ENCODE measurements at places on chromosomes 16 and 17.

- no peak for DNase-seq
Measured at GRCh38 chr16:26987597-26988010, 79.1 kb upstream of the C16orf82 start.

- no peak for DNase-seq
Measured at GRCh38 chr17:41347869-41348760, 2.5 kb downstream of the KRT33A start.

GRCh38 chr17:79930062-79930876 lies 91.0 kb upstream of the CBX4 start:
- DNase-seq, result no peak

DNA sequence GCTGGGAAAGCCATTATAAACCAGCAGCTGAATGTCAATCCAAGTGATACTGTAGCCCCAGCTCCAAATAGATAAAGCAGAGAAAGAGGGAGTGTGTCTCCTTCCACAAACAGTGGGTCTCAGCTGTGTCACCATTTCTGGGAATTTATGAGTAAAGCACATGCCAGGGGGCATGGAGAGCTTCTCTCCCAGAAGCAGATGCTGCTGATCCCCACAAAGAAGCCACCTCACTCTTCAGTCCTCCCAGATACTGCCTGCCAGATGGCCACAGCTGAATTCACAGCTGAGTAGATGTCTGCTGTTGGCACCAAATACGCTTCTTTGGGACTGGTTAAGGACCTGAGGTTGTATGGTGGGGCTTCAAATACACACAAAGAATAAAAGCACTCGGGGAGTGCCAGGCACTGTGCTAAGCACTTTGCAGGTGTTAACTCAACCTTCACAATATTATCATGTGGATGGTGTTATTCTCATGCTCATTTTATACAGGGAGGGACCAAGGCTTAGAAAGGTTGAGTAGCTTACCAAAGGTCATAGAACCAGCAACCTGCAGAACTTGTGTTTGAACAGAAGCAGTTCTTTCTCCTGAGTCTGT lies 298.3 kb downstream of the CDH11 start:
- DNase-seq, result no peak

GRCh38 chr17:78316115-78316866 lies 43.6 kb downstream of the SOCS3 start:
- no peak for DNase-seq

GRCh38 chr17:40953881-40954280 lies 12.9 kb downstream of the KRT39 start:
- DNase-seq, result no peak

DNA sequence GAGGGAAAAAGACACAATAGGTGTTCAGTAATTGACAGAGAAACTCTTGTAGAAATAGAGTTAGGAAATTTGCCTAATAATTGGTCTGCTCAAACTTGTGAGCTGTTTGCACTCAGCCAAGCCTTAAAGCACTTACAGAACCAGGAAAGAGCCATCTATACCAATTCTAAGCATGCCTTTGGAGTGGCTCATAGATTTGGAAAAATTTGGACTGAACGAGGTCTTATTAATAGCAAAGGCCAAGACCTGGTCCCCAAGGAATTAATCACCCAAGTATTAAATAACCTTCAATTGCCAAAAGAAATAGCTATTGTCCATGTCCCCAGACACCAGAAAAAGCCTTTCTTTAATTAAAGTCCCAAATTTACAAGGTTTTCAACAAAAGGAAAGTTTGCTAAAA lies 90.3 kb downstream of the EMP2 start:
- DNase-seq, result no peak

DNA sequence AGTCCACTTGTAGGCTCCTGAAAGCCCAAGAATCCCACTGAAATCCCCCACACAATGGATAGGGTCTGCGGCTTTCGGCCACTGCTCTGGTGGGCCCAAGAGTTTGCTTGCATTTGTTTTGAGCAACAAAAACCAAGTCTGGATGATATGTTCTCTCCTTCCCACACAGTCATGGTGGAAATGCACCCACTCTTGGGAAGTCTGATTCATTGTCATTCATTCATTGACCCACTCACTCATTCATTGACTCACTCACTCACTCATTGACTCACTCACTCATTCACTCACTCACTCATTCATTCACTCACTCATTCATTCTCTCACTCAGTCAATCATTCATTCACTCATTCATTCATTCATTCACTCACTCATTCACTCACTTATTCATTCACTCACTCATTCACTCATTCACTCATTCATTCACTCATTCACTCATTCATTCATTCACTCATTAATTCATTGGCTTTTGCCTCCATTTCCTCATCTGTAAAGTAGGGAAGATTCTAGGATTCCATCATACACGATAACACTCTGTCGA lies 2.2 kb upstream of the CA5A start:
- no peak for DNase-seq

GRCh38 chr16:89210904-89211515 lies 6.5 kb upstream of the ZNF778 start:
- no peak for DNase-seq

GRCh38 chr17:13395862-13396261 lies 205.9 kb downstream of the HS3ST3A1 start:
- DNase-seq, result no peak

DNA sequence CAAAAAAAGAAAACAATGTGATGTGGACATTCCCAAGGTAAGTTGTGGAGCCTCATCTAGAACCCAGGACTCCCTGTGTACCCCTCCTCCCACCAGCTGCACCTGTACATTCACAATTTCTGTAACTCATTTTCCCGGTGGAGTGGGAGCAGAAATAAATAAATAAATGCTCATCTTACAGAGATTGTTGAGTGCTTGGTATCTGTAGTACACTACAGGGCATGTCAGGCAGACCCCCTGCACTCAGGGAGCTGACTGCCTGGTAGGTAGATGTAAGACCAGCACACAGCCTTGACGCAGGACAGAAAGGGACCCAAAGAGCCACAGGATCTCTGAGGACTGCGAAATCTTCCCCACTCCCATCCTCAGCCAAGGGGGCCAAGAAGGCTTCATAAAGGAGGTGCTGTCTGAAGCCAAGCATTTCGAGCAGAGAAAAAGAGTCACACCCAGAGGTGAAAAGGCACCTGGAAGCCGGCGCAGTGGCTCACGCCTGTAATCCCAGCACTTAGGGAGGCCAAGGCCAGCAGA lies 6.5 kb downstream of the EIF1 start:
- DNase-seq, result no peak

GRCh38 chr17:63116967-63117830 lies 151.2 kb downstream of the TANC2 start:
- DNase-seq, result no peak

DNA sequence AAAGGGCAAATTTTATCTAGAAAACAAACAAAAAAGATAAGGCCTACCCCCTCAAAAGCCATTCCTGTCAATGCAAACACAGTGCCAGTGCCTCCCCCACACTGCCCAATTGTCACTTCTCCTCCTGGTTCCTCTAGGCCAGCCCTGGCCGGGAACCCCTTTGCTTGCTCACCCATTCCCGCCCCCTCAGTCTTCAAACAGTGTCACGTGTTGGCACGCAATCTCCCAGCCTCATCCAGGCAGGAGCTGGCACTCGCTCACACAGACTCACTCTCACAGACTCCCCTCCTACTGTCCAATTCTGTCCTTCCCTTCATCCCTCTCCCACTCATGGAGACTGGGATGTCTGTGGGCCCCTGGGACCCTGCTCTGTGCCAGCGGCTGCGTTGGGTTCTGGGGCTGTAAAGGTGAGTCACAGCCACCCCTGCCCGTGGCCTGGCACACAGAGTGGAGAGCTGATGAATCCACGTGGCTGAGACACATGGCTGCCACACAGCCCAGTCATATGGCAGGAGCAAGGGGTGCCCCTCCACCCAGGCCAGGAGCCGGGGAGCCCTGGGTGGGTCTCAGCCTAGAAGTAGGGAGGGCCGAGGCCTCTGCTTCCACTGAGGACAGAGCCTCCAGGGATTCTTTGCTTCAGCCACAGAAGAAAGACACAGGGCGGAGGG lies 54.8 kb downstream of the VAC14 start:
- no peak for DNase-seq

DNA sequence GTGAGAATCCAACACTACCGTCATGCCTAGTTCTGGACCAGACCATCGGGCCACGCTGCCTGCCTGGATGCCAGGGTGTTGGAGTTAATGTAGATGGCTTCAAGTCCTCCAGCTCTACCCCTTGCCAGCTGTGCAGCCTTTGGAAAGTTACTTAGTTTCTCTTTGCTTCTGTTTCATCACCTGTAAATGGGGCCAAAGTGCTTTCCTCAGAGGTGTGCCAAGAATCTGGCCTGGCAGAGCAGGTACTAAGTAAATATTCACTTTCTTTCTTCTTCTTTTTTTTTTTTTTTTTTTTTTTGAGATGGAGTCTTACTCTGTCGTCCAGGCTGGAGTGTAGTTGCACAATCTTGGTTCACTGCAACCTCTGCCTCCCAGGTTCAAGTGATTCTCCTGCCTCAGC lies 159.5 kb upstream of the RPL38 start:
- no peak for DNase-seq

DNA sequence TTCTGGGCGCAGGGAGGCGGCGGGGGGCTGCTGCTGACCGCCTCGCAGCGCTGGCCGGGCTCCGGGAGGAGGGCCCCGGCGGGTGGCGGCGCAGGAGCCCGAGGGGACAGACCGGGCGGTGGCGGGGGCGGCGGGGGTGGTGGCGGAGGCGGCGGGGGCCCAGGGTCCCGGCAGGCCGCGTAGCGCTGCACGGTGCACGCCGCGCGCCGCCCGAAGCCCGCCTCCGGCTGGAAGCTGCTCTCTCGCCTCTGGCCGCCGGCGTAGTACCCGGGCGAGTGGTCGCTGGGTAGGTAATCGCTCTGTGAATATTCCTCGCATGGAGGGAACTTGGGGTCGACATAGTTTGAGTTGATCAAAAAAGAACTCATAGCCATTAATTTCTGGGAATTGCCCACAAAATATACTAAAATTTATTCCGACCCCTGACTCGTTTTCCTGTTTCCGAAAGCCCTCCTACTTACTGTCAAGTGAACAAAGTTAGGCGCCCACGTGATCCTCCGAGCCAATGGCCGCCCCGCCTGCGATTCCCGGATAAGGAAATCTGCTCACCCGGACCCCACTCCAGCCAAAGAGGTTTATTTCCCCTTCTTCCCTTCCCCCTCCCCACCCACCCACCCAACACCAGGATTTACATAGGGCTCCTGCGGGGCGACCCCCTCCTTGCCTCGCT lies at the start of gene HOXB4:
Gene HOXB4, minus strand, starts transcription at position 405 of the 670 bp plus-strand sequence. Its CDS starts 31 bp downstream, at position 374.
- no peak for DNase-seq

DNA sequence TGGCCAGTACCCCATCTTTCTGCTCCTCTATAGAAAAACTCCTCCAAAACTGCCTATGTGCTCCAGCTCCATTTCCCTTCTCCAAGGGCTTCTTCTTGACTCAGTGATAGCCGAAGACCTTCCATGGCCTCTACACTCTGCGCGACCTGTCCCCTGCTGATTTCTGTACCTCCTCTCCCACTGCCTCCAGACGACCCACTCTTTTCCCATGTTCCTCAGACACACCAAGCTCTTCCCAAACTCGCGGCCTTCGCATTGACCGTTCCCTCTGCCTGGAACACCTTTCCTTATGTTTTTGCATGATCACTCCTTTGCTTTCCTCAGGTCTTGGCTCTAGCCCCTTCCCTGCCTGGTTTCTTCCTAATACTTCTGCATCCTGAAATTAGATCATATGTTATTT lies 255.6 kb upstream of the SDK2 start:
- no peak for DNase-seq

Measured in esophagus squamous epithelium (tissue), 5 donors.